ENCODE measurements at places on chromosomes 5 and 9.

DNA sequence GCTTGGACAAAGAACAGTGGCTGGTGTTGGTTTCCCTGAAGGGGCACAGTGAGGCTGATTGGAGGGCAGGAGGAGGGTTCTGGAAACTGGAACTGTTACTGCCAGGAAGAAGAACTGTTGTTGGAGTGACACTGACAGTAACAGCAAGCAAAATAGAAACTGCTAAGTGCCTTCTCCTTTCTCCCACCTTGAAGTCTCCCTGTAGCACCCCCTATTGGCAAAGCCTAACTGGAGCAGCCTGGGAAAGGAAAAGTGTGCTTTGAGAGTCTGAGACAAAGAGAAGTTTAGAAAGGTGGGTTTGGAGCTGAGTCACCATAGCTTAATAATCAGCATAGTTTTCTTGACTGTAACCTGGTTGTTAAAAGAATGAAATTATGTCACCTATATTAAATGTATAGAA is 2.5 kb upstream of the TMEM174 start:
- DNase-seq = no peak

DNA sequence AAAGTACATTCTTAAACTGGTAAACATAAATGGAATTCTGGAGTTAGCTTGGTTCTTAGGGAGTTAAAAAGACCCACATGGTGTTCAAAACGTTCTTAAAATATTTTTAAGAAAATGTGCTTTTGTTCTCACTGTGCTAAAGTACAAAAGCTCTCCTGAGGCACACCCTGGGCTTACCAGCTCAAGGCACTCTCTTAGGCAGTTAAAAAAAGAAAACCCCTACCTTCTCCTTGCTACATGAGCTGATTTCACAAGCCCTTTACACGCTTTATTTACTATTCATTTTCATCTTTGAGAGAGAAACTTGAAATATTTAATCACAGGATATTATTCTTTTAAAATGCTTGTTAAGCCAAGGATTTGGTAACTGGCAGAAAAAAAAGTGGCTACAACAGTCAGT is 723.3 kb upstream of the GRAMD2B start:
- no peak for DNase-seq

DNA sequence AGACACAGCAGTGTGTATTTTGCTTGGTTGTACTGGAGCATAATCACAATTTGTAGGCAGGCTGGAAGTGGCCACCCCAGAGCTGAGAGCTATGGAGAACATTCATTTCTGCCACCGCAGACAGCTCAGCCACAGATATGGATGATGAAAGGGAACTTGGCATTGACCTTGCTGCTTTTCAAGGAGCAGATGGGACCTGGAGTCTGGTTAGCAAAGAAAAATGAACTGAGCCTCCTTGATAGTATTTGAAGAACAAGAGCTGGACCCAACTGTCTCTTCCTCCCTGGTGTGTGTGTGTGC is 395.2 kb upstream of the ZNF462 start:
- DNase-seq = no peak

DNA sequence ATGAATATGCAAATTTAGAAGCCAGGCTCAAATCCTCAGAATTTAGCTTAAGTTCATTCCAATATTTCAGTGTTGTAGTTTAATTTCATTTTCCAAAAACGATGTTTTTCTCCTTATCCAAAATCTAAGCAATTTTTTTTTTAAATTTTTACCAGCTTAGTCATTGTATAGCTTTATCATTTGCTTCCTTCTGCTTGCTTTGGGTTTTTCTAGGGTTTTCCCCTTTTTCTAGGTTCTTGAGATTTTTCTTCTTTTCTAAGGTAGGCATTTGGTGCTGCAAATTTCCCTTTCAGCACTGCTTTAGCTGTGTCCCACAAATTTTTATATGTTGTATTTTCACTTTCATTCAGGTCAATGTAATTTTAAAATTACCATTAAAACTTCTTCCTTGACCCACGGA is 34.4 kb upstream of the CCDC112 start:
- no peak for DNase-seq

GRCh38 chr9:121862371-121863332 is 211.2 kb downstream of the DAB2IP start:
- DNase-seq = no peak

GRCh38 chr9:96256800-96257199 is 45.2 kb downstream of the HSD17B3 start:
- DNase-seq = no peak

GRCh38 chr5:82644766-82645165 is 366.6 kb upstream of the RPS23 start:
- DNase-seq = no peak
